ENCODE measurements at places on chromosomes 1 and 21.

- no peaks in the 10 kb centered on the region for H3K27me3 ChIP-seq
- H3K4me1 ChIP-seq: no peaks in the 10 kb centered on the region
- DNase-seq: no peak
- H3K4me3 ChIP-seq: no peak overlapping the region
These were observed 118.5 kb downstream of the MRPS6 start for GRCh38 chr21:34191876-34192275.

DNA sequence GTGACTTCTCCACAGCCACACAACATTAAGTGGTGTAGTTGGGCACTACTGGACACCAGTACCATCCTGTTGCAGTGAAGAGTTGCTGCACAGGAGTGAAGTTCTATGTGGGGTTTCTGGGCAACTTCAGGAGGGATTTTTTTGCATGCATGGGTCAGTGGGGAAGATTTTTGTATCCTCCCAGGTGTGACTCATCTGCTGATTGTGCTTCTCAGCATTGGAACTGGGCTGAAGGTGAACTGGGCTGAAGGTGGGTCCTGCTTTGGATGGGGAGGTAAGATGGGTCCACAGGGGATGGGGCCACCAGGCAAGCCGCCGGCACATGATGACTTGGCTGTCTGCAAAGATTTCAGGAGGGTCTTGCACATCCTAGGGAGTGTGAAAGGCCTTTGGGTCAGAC is 2.6 kb downstream of the SERINC2 start:
- H3K4me3 ChIP-seq: no peak overlapping the region
- H3K27ac ChIP-seq: peak overlapping the region; percentile 91
- H3K27me3 ChIP-seq: no peaks in the 10 kb centered on the region
- H3K4me1 ChIP-seq: peaks cover 13% of the 10 kb centered on the region

DNA sequence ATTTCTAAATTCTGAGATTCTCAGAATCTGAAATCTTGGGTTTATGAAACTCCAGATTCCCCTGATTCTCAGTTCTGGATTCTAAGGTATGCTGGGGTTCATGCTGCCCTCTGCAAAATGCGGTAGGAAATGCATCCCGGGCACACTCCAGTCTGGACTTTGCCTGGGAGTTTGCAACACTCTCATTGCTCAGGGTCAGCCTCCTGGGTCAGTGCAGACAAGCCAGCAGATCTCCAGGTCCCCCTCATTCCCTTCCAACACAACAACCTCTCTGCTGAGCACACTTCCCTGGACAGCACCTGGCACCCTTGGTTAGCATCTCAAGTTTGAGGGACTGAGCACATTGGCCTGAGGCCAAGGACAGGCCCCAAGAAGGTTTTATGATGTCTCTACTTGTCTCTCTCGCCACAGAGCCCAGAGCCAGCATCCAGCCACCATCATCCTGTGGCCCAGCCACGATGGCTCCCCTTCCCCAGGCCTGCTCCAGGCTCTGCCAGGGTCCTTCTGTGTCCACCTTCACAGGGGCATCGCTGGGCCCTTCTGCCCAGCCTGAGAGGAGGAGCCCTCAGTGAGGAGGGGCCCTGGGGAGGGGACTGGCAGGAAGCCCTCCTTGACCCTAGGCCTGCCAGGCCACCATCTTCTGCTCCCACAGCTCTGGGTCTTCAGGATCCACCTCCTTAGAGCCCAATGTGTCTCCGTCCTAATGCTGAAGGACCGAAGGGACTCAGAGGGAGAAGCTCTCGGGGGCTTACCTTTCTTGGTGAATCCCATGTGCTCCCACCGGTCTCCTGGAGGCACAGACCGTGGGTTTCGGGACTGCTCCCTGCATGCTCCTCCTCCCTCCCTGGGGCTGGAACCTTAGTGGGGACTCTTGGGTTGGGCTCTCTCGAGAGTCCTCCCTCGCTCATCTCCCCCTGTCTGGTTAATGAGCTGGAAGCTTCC is 550.7 kb downstream of the PTPRU start:
- no peak overlapping the region for H3K4me3 ChIP-seq
- H3K36me3 ChIP-seq: no peaks in the 10 kb centered on the region
- DNase-seq: peak; percentile 4
- H3K4me1 ChIP-seq: no peaks in the 10 kb centered on the region

DNA sequence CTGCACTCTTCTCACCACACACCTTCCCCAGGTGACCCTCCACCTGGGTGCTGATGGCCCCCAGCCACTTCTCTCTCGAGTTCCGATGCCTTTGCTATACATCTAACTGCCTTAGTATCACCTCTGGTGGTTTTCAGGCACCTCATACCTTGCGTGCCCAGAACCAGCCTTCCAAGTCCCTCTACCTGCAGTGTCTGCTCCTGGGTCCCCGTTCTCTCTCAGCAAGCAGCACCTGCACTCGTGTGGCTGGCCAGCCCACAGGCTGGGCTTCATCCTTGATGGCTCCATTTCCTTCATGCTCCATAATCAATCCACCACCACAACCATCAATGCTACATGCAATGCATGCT is 49.2 kb upstream of the EDN2 start:
- H3K36me3 ChIP-seq: no peaks in the 10 kb centered on the region
- no peak overlapping the region for H3K27ac ChIP-seq
- H3K4me1 ChIP-seq: no peaks in the 10 kb centered on the region
- no peak for DNase-seq
- no peaks in the 10 kb centered on the region for H3K27me3 ChIP-seq
- H3K4me3 ChIP-seq: no peak overlapping the region

DNA sequence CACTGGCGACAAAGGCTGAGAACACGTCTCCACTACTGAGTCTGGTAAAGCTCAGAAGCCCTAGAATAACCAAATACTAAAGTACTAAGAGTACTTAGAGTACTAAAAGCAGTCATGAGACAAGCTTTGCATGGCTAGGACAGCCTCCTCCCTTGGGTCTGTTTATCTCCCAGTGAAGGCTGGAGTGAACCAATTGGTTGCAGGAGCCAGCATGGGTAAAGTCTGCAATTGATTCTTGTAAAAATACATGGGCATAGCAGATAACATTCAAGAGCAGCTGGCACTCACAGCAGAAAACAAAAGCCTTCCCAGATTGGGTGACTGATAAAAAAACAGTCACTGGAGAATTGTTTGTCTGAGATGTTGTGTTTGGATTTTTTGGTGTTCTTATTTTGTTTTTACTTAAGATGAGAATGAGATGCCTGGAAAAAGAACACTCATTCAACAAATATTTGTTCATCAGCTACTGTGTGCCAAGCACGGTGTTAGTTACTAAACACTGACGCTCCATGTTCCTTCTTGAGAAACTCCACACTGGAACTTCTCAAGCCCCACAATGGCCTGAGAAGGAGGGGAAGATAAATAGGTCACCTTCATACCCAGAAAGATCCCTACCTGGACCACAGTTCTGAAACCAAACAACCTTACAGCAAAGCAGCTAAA is 3.7 kb downstream of the IRF6 start:
- H3K36me3 ChIP-seq: no peaks in the 10 kb centered on the region
- no peaks in the 10 kb centered on the region for H3K27me3 ChIP-seq
- H3K27ac ChIP-seq: peak overlapping the region; percentile 99
- peaks cover 15% of the 10 kb centered on the region for H3K4me1 ChIP-seq
- DNase-seq: no peak

GRCh38 chr1:44251486-44251885 is 38.2 kb downstream of the DMAP1 start:
- no peaks in the 10 kb centered on the region for H3K4me1 ChIP-seq
- no peaks in the 10 kb centered on the region for H3K27me3 ChIP-seq
- H3K4me3 ChIP-seq: no peak overlapping the region
- no peak overlapping the region for H3K27ac ChIP-seq
- no peak for DNase-seq

DNA sequence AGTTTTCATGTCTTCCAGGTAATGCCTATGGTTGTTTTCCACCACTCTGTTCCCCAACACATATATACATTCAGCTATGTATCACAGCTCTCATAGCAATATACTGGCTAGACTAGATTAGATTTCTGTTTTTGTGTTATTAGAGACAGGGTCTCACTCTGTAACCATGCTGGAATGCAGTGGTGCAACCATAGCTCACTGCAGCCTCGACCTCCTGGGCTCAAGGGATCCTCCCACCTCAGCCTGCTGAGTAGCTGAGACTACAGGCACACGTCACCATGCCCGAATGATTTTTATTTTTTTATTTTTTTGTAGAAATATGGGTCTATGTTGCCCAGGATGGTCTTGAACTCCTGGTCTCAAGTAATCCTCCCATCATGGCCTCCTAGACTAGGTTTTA is 37.7 kb downstream of the SYNJ1 start:
- H3K4me3 ChIP-seq: no peak overlapping the region
- H3K27ac ChIP-seq: no peak overlapping the region
- no peaks in the 10 kb centered on the region for H3K4me1 ChIP-seq
- DNase-seq: no peak

DNA sequence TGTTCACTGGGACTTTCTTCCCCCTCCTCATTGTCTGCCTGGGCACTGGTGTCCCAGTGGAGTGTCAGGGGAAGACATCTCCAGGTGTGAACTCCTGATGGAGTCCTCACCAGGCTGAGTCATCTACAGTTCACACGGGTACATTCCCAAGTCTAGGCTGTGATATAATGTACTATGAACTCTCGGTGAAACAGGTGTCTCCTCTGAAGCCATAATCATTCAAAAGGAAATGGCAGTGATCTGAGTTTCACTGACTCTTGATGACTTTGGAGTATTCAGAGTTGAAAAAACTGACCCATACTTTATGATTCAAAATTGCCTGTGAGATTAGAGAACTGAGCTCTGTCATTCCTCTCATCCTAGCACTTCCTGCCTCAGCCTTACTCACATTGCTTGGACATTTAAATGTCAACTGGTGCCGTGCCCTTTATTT is 9.1 kb downstream of the LAMC2 start:
- no peaks in the 10 kb centered on the region for H3K4me1 ChIP-seq
- no peaks in the 10 kb centered on the region for H3K36me3 ChIP-seq
- H3K27ac ChIP-seq: no peak overlapping the region

GRCh38 chr1:72284084-72284347 is 1.7 kb upstream of the NEGR1 start:
- H3K27me3 ChIP-seq: no peaks in the 10 kb centered on the region
- H3K4me3 ChIP-seq: peak overlapping the region; percentile 73
- peak; percentile 48 for DNase-seq
- H3K36me3 ChIP-seq: no peaks in the 10 kb centered on the region
- H3K27ac ChIP-seq: peak overlapping the region; percentile 83

DNA sequence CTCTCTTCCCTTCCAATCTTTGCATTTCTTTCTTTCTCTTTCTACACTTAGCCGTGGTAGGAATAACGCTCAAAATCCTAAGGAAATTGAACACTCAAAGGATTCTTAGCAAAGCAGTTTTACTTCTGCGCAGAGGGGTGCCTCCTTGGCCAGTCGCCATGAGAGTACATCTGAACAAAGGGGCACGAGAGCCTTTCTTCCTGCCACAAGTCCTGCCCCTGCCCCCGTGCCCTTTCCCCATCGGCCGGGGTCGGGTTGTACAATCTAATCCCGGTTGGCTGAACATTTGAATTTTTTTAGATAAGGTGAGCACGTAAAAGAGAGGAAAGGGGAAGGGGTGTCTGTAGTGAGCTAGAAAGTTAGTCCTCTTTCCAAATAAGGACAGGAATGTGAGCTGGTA is 28.6 kb upstream of the COL6A1 start:
- H3K36me3 ChIP-seq: no peaks in the 10 kb centered on the region
- peaks cover 12% of the 10 kb centered on the region for H3K4me1 ChIP-seq
- peak overlapping the region; percentile 73 for H3K27ac ChIP-seq
- no peak for DNase-seq
- peaks cover 5% of the 10 kb centered on the region for H3K27me3 ChIP-seq

- no peaks in the 10 kb centered on the region for H3K36me3 ChIP-seq
- no peak overlapping the region for H3K4me3 ChIP-seq
- no peaks in the 10 kb centered on the region for H3K4me1 ChIP-seq
- DNase-seq: no peak
These were observed 292.1 kb upstream of the VAMP3 start for GRCh38 chr1:7478809-7479499.

GRCh38 chr1:26749458-26749857 is 38.3 kb upstream of the PIGV start:
- no peak overlapping the region for H3K4me3 ChIP-seq
- H3K4me1 ChIP-seq: peaks cover 8% of the 10 kb centered on the region
- DNase-seq: no peak
- no peaks in the 10 kb centered on the region for H3K27me3 ChIP-seq
- H3K27ac ChIP-seq: no peak overlapping the region
- no peaks in the 10 kb centered on the region for H3K36me3 ChIP-seq

GRCh38 chr1:172343240-172344160 is 77.0 kb upstream of the C1orf105 start:
- peaks cover 5% of the 10 kb centered on the region for H3K4me1 ChIP-seq
- H3K27ac ChIP-seq: peak overlapping the region; percentile 65
- H3K4me3 ChIP-seq: no peak overlapping the region
- no peak for DNase-seq

DNA sequence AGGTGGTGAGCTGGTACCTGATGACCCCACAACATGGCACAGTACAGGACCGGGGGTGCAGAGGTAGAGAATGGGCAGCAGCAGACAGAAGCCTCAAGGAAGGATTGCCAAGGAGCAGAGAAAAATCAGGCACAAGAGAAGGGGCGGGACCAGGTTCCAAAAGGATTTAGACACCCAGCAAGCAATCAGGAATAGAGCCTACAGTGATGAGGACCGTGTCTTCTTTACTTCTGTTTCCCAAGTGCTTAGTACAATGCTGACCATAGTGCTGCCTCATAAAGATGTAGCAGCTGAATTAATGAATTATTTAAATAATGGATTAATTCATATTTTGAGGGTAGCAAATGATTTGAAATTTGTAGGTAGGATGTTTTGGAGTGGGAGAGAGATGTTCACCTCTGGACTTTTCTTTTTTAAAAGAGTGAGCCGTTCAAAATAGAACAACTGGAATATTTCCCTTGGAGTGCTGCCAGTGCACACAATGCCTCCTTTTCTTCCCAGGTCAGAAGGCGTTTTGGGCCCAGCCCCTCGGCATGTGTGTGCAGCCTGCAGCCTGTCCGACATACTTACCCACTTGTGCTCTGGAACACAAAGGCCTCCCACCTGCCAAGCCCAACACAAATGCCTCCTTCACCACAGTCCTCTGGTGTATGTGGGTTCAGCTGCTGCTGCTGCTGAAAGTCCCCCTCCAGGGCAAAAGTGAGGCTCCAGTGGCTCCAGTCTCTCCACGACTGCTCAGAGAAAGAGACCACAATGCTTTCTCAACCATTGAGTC is 19.6 kb downstream of the KANK4 start:
- H3K4me1 ChIP-seq: peaks cover 3% of the 10 kb centered on the region
- H3K27ac ChIP-seq: peak overlapping the region; percentile 0
- DNase-seq: no peak
- H3K36me3 ChIP-seq: no peaks in the 10 kb centered on the region
- no peak overlapping the region for H3K4me3 ChIP-seq

DNA sequence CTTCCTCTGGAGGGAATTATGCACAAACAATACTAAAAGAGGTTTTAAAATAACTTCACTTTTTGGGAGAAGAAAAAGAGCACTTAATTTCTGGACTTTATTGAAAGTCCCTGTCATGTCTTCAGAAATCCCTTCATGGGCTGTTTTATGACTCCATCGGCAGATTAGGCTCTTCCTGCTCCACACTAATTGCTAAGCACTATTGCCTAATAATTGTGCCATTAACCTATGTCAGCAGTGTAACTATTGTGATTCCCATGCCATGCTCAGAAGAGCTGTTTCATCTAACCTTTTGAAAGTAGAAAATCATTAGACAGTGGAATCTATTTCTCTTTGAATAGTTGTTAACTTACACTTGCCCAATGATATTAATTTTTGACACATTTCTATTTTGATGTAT is 489.3 kb upstream of the RUNX1 start:
- H3K36me3 ChIP-seq: no peaks in the 10 kb centered on the region
- H3K27me3 ChIP-seq: no peaks in the 10 kb centered on the region
- H3K27ac ChIP-seq: no peak overlapping the region
- DNase-seq: no peak
- no peaks in the 10 kb centered on the region for H3K4me1 ChIP-seq

- H3K27ac ChIP-seq: no peak overlapping the region
- no peak overlapping the region for H3K4me3 ChIP-seq
- DNase-seq: no peak
- no peaks in the 10 kb centered on the region for H3K36me3 ChIP-seq
These were observed 179.8 kb upstream of the GALNT2 start for GRCh38 chr1:229887043-229887822.
